ENCODE measurements at places on chromosomes 7 and 10. TPM values are rescaled to one million over a fixed set of nuclear protein-coding genes. Genes with fewer than 3 reads are reported as not detected.

DNA sequence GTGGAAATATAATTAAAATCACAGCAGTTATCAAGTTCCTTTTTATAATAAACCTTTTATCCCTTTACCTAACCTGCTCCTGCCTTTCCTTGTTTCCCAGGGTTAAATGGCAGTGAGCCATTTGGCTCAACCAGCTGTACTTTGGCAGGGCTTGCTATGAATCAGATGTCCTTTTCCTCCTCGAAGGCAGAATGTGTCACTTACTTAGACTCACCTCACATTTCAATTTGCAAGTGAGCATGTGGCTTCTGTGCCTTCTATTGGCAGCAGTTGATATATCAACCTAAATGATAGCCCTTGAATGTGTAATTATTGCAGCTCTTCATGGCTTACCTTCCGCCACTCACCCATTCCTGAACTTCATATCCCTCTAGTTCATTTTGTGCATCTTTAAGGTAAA, 301.7 kb downstream of the CSTF2T start:
- no peak overlapping the region for H3K27ac ChIP-seq
- H3K4me1 ChIP-seq: no peaks in the 10 kb centered on the region
- no peak for DNase-seq
- H3K4me3 ChIP-seq: no peak overlapping the region

- H3K4me1 ChIP-seq: no peaks in the 10 kb centered on the region
- no peak overlapping the region for H3K27ac ChIP-seq
- H3K4me3 ChIP-seq: no peak overlapping the region
- no peak for DNase-seq
Measured at GRCh38 chr10:121436630-121437341, 161.5 kb downstream of the FGFR2 start.

GRCh38 chr7:101088858-101089529, 3.7 kb downstream of the TRIM56 start:
- no peak overlapping the region for H3K4me3 ChIP-seq
- H3K36me3 ChIP-seq: peaks cover 5% of the 10 kb centered on the region
- H3K4me1 ChIP-seq: peaks cover 32% of the 10 kb centered on the region
- DNase-seq: no peak
- H3K27me3 ChIP-seq: no peaks in the 10 kb centered on the region

- H3K36me3 ChIP-seq: no peaks in the 10 kb centered on the region
- H3K27ac ChIP-seq: no peak overlapping the region
- H3K4me3 ChIP-seq: no peak overlapping the region
- H3K4me1 ChIP-seq: no peaks in the 10 kb centered on the region
- H3K27me3 ChIP-seq: no peaks in the 10 kb centered on the region
Measured at GRCh38 chr10:16470747-16471146, 33.9 kb downstream of the PTER start.

GRCh38 chr10:131022981-131023380, 288.5 kb downstream of the TCERG1L start:
- no peaks in the 10 kb centered on the region for H3K36me3 ChIP-seq
- H3K27me3 ChIP-seq: no peaks in the 10 kb centered on the region
- no peak for DNase-seq
- no peak overlapping the region for H3K4me3 ChIP-seq
- no peak overlapping the region for H3K27ac ChIP-seq

DNA sequence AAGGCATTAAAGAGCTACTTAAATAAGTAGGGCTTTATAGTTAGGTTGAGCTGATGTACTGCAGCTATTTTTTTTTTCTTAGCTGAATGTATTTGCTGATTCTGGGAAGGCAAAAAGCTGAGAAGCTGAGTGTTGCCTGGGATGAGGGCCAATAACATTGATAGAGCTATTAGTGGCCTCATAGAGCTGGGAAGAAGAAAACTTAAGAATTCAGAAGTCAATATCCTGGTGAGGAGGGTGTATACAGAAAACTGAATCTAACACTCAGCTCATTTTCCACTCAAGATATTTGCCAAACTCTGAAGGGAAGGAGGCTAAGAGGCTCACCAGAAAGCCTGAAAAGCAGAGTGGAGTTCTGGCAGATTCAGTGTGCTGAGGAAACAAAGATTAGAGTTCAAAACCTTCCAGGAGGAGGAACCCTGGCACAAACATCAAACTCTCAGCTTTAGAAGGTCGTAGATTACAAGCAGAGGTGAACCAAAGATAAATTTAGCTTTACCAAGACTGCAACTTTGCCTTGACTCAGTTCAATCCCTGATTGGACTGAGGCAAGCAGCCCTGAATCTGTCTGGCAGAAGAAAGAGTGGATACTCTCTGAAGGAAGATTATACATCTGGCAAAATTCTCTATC, 11.3 kb downstream of the PPP1R3C start:
- no peak overlapping the region for H3K4me3 ChIP-seq
- H3K27ac ChIP-seq: no peak overlapping the region
- DNase-seq: no peak
- H3K27me3 ChIP-seq: no peaks in the 10 kb centered on the region
- H3K4me1 ChIP-seq: peaks cover 6% of the 10 kb centered on the region

DNA sequence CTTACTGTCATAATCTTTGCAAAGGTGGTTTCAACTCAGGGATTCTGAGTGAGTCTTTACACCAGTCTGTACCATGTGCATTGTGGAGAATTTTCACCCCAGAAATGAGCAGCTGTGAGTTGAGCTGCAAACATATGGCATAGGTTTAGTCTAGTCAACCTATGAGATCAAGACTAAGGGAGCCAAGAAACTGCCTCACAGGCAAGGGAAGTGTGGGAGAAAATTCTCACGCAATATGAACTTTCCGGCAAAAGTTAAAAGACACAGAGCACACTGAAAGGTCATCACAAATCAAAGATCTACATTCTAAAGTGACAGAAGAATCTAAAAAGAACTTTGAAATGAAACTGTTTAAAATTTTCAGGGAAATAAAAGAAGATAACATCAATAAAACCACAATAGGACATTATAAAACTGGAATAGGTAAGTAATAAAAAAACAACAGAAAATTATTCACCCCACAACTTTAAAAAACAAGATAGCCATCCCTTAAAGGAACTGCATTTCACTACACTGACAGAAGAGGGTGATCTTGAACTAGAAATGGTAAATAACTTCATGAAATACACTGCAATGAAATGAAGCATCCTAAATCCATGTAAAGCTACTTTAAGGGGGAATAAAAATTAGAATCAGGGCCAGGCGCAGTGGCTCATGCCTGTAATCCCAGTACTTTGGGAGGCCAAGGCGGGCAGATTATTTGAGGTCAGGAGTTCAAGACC, 63.5 kb downstream of the LGI1 start:
- H3K27me3 ChIP-seq: no peaks in the 10 kb centered on the region
- H3K36me3 ChIP-seq: no peaks in the 10 kb centered on the region
- DNase-seq: peak; percentile 36
- no peak overlapping the region for H3K4me3 ChIP-seq

- DNase-seq: no peak
- H3K4me3 ChIP-seq: no peak overlapping the region
- no peaks in the 10 kb centered on the region for H3K27me3 ChIP-seq
- no peaks in the 10 kb centered on the region for H3K36me3 ChIP-seq
- H3K27ac ChIP-seq: no peak overlapping the region
Measured at GRCh38 chr7:93992421-93993110, 11.6 kb downstream of the BET1 start.

GRCh38 chr7:125559921-125560320, 630.3 kb upstream of the POT1 start:
- no peak for DNase-seq
- H3K27ac ChIP-seq: no peak overlapping the region

GRCh38 chr7:36155811-36156361, 2.8 kb downstream of the EEPD1 start:
- no peaks in the 10 kb centered on the region for H3K27me3 ChIP-seq
- H3K36me3 ChIP-seq: no peaks in the 10 kb centered on the region
- H3K4me3 ChIP-seq: no peak overlapping the region

DNA sequence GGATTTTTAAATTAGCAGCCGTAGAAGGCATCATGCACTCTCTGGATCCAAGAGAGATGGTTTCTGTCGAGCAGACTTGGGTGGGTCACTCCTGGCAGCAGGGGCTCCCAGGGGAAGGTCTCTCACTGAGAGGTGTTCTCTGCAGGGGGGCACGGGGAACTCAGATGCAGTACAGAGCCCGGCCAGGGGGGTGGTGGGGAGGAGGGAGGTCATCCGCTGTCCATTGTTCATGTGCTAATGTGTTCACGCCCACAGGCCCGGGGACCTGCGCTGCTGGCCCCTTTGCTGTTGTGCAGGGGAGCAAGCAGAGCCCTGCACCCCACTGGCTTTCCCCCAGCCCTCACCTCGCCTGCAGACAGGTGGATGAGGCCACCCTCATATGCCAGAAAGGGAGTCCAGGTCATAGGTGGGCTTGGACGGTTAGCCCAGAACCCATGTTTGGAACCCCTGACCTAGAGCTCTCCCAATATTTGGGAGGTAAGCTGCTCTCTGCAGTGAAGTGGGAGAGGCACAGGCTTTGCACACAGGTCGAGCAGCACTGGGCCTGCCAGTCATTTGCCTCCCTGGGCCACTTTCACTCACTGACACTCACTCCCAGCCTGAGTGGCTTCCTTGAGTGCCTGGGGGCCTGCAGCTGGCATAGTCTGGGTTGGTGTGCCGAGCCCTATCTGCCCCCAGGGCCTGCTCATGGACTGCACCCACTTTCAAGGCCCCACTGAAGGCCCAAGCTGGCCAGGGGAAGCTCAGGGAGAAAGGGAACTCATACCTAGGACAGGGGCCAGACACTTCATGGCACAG, 12.6 kb upstream of the TBRG4 start:
- no peak for DNase-seq
- H3K27ac ChIP-seq: no peak overlapping the region
- H3K4me3 ChIP-seq: no peak overlapping the region
- H3K36me3 ChIP-seq: no peaks in the 10 kb centered on the region
- no peaks in the 10 kb centered on the region for H3K27me3 ChIP-seq

DNA sequence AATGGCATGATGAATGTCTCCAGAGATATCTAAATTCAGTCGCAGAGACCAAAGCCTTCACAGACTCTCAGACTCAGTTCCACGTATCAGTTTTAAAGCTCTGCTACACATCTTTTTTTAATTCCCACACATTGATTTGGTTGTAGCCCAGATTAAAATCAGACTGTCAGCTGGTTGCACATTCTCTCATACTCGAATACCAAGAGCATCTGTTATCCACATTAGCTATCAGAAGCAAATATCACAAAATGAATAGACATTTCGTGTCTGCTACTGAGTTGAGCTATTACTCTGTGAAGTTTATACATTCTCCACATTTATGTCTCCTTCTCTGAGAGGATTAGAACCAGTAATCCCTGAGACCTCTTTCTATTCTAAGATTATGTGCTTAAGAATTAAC, 229.2 kb downstream of the GPAM start:
- no peak for DNase-seq
- H3K27ac ChIP-seq: no peak overlapping the region
- no peak overlapping the region for H3K4me3 ChIP-seq
- peaks cover 23% of the 10 kb centered on the region for H3K27me3 ChIP-seq
- no peaks in the 10 kb centered on the region for H3K36me3 ChIP-seq

- H3K27ac ChIP-seq: no peak overlapping the region
- no peaks in the 10 kb centered on the region for H3K4me1 ChIP-seq
- no peak overlapping the region for H3K4me3 ChIP-seq
- H3K36me3 ChIP-seq: no peaks in the 10 kb centered on the region
- peaks cover 42% of the 10 kb centered on the region for H3K27me3 ChIP-seq
Measured at GRCh38 chr10:48768926-48769325, 84.3 kb downstream of the WDFY4 start.

- no peaks in the 10 kb centered on the region for H3K27me3 ChIP-seq
- peaks cover 10% of the 10 kb centered on the region for H3K4me1 ChIP-seq
- DNase-seq: no peak
- H3K27ac ChIP-seq: no peak overlapping the region
Measured at GRCh38 chr7:127816354-127817190, 164.6 kb downstream of the SND1 start.

DNA sequence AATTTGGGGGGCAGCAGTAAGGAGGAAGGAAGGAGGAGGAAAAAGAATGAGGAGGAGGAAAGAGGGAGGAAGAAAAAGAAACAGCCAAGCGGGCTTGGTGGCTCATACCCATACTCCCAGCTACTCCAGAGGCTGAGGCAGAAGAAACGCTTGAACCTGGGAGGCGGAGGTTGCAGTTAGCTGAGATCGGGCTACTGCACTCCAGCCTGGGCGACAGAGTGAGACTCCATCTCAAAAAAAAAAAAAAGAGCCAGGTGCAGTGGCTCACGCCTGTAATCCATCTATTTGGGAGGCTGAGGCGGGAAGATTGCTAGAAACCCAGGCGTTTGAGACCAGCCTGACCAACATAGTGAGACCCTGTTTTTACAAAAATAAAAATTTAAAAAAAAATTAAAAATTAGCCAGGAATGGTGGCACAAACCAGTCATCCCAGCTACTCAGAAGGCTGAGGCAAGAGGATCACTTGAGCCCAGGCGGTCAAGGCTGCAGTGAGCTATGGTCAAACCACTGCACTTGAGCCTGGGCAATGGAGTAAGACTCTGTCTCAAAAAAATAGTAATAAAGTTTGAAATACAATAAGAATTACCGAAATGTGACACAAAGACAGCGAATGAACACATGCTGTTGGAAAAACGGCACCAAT, 14.1 kb upstream of the CRCP start:
- H3K4me1 ChIP-seq: peaks cover 40% of the 10 kb centered on the region
- H3K4me3 ChIP-seq: peak overlapping the region; percentile 54
- H3K27ac ChIP-seq: peak overlapping the region; percentile 99
- no peaks in the 10 kb centered on the region for H3K27me3 ChIP-seq

- DNase-seq: no peak
- no peaks in the 10 kb centered on the region for H3K4me1 ChIP-seq
- H3K27me3 ChIP-seq: 0 out of 2 replicates have a peak, but pooled peaks cover 4% of the 10 kb centered on the region
- H3K36me3 ChIP-seq: no peaks in the 10 kb centered on the region
Measured at GRCh38 chr10:97185326-97186058, at the start of gene SLIT1. Gene SLIT1 (minus strand): TSS chr10:97185959. CDS start chr10:97185674, 285 bp downstream.

DNA sequence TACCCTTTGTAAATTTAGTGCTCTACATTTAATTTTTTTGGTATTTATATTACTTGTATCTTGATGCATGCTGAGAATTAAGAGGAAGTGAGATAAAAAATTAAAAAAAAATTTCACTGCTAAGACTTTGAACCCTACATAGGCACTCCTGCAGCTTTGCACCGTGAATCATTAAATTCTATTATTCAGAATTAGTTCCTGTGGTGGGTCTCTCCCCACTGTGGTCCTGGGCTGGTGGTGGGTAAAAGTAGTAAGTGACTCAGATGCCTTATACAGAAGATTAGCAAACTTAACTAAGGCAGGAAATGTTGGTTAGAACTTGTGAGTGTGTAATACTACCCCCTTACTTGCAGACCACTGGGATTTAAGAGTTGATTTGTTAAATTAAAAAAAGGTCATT, 72.6 kb downstream of the AP3M1 start:
- H3K27ac ChIP-seq: no peak overlapping the region
- H3K4me1 ChIP-seq: peaks cover 32% of the 10 kb centered on the region
- H3K36me3 ChIP-seq: peaks cover 28% of the 10 kb centered on the region
- no peak overlapping the region for H3K4me3 ChIP-seq
- H3K27me3 ChIP-seq: no peaks in the 10 kb centered on the region

- H3K27ac ChIP-seq: no peak overlapping the region
- DNase-seq: no peak
- peaks cover 2% of the 10 kb centered on the region for H3K4me1 ChIP-seq
- no peaks in the 10 kb centered on the region for H3K27me3 ChIP-seq
- no peaks in the 10 kb centered on the region for H3K36me3 ChIP-seq
- no peak overlapping the region for H3K4me3 ChIP-seq
Measured at GRCh38 chr7:105584165-105584564, 2.9 kb upstream of the EFCAB10 start.

The ACTR3C gene
- total RNA-seq: 2.0 TPM

The TMEM178B gene
- 0.02 TPM for total RNA-seq

The AGK gene
- 36.3 TPM for total RNA-seq

The RPP38 gene
- 23.3 TPM for total RNA-seq

The TAS2R41 gene
- total RNA-seq: not detected

The FAM24B gene
- 6.8 TPM for total RNA-seq

Data from HCT116 (cell line).